ENCODE measurements at places on chromosomes 16 and 17. TPM values are rescaled to one million over a fixed set of nuclear protein-coding genes. Genes with fewer than 3 reads are reported as not detected.

USH1G gene
- not detected for total RNA-seq

FAM20A gene
- not detected for total RNA-seq

HOXB6 gene
- total RNA-seq, result 48.2 TPM

CLDN9 gene
- total RNA-seq, result not detected

CMC2 gene
- total RNA-seq, result 56.7 TPM

DNA sequence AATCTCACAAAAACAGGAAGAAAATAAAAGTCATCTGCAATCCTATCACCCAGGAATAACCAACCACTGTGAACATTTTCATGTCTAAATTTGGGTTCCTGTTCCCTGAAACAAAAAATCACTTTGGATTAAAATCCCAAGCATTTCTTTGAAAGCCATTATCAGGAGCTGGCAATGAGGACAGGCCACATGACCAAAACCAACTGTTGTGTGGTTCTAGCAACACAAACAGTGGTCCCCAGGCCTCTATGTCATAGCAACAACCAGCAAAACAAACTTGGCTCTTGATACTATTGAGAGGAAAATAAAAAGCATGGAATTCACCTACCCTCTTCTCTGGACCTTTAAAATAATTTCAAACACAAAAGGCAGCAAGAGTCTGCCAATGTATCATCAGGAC, 252.5 kb downstream of the SLC39A11 start:
- DNase-seq, result no peak

DNA sequence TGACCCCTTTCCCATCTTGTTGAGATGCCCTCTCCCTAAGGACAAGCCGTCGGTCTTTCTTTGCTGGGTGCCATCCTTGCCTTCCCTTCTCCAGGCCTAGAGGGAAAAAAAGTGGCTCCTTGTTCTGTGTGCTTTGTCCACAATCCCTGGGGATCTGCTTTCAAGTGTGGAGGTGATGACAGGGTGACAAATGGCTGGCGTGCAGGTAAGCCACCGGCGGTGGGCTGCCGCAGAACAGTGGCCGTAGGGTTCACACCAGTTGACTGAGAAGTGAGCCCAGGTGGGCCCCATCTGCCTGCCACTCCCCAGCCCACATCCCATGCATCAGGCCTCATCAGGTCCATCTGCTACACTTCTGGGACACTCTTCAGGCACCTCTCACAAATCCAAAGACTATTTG, 11.4 kb upstream of the CALB2 start:
- DNase-seq, result no peak

- DNase-seq, result no peak
Observed at GRCh38 chr17:18988546-18989173, 15.9 kb downstream of the FAM83G start.

DNA sequence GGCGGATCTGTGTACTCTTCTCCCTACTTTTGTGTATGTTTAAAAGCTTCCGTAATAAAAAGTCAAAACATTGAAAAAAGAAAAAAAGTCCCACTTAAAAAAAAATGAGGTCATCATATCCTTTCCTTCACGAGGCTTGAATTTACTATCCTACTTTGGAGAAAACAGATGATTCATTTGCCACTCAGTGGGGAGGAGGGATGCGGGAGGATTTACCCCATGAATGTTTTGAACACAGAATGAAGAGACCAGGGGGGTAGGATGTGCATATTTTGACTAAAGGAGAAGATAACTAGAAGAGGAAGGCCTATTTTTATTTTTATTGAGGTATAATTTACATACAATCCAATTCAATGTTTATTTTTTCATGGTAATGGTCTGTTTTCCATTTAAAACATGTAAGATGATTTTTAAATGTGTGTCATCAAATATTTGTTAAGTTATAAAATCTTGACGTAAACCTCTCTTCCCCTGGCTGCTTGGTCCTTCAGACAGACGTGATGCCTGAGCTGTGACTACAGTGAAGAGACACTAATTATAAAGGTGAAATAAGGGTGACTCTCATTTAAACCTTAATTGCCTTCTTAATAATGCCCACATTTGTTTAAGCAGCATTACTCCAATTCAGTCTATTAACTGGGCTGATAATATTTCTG, 135.4 kb upstream of the AXIN2 start:
- no peak for DNase-seq

GRCh38 chr16:71565812-71566700, 10.8 kb downstream of the TAT start:
- no peak for DNase-seq

GRCh38 chr17:48527547-48527932, 3.3 kb downstream of the HOXB1 start:
- no peak for DNase-seq

DNA sequence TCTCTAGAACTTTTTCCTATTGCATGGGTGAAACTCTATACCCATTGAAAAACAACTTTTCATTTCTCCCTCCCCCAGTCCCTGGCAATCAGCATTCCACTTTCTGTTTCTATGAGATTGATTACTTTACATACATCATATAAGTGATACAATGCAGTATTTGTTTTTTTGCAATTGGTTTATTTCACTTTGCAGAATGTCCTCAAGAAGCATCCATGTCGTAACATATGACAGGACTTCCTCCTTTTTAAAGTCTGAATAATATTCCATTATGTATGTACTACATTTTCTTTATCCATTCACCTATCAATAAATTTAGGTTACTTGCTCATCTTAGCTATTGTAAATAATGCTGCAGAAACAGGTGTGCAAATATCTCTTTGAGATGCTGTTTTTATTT, 8.8 kb downstream of the IL21R start:
- DNase-seq, result no peak

- no peak for DNase-seq
Observed at GRCh38 chr17:40576113-40576740, 11.0 kb upstream of the CCR7 start.

- DNase-seq, result no peak
Observed at GRCh38 chr16:9665851-9666271, 516.4 kb downstream of the GRIN2A start.

DNA sequence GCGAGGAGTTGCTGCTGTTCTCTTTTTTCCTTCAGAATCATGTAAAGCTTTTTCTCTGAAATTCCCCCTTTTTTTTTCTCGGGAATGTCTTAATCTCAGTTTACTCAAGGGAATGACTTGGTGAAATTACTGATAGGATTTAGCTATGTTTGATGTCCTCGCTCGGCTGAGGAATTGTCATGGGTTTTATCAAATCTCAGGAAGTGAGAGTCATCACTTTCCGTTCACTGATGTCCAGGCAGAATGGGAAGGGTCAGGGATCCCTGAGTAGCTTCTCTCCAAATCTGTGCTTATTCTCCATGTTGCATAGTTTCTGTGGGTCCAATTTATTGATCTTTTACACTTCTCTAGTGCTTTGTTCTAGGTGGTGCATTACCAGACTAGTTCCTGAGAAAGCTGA, 6.3 kb downstream of the IGSF6 start:
- DNase-seq, result no peak

GRCh38 chr17:3590231-3590630, 19.0 kb downstream of the TRPV1 start:
- DNase-seq, result no peak

DNA sequence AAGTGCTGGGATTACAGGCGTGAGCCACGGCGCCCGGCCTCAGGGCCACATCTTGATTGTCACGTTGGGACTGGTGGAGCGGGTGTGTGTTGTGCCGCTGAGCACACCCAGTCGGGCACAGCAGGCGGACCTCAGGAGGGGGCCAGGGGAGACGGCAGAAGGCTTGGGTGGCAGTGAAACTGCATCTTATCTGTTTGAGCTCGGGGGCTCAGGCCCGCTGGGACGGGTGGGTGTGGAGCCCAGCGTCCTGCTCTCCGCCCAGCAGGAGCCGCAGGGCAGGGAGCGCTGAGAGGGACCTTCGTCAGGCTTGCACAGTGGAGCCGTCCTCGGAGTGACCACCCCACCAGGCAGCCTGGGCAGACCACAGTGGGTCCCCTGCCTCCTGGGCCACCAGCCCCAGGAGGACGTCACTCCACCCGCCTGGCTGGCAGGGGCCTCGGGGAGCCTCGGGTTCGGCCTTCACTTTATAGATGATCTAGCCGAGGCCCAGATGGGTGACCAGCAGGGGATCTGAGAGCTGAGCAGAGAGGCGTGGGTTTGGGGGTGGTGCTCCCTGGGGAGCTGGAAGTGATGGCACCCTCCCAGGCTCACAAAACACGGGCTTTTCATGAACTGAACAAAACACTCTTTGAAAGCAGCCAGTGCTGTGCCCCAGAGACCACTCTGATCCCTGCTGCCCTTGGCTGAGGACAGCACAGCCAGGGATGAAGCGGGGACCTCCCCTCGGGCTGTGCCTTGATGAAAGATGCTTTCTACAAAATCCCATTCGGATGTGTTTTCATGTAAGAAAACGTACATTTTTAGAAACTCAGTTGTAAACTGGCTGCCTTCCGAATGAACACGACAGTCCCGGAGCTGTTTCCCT, 181.1 kb downstream of the SEC14L1 start:
- no peak for DNase-seq

DNA sequence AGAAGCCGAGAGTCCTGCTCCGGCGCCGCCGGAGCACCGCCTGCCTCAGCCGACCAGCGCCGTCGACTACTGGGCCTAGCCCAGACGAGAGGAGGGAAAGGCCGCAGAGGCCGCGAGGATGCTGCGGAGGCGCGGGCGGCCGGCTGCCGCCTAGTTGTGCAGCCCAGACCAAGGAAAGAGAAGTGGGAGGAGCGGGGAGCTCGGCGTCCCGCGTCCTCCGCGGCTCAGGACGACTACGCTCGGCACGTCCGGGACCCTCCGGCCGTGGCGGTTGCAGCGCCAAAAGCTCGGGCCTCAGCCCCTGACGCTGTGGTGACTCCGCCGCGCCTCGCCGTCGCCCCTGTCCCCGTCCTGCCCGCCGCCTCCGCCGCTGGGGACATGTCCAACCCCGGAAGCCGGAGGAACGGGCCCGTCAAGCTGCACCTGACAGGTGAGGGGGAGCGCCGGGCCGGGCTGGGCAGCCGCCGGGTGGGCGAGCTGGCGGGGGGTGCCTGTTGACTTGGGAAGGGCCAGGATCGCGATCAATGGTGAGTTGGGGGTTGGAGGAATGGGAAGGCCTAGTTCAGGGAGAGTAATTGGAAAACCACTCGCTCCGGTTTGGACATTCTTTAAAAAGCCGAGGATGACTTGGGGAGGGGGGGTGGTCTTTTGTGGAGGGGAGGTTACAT, 37.7 kb downstream of the RNF135 start:
- no peak for DNase-seq

- DNase-seq, result no peak
Observed at GRCh38 chr17:61495161-61495857, 43.1 kb downstream of the TBX4 start.

DNA sequence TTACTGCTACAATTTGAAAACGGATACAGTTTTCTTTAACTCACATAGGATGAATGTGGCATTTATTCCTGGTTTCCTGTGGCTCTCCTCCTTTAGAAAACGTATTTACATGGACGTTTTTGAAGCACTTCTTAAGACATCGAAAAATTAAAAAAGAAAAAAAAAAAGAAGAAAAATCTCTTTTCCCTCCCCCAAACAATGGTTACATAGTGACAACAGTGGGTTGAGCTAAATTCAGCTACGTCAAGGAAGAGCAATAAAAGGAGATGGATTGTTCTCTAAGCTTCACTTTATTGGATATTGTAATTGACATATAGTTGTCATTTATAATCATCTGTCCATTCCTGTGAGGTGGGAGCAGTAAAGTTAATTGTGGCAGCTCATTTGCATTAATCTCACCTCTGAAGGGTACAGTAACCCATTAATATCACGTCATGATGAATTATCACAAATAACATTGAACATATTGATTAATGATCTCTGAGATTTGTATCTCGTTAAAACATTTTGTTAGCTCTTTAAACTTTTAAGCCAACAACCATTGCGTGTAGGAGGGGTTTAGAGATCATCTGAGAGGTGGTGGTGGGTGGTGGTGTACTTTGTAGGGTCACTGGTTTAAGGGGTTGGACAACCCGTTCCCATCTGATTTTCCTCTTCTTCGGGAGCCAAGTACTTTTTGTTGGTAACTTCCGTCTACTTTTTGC, 184.2 kb downstream of the WWOX start:
- no peak for DNase-seq

DNA sequence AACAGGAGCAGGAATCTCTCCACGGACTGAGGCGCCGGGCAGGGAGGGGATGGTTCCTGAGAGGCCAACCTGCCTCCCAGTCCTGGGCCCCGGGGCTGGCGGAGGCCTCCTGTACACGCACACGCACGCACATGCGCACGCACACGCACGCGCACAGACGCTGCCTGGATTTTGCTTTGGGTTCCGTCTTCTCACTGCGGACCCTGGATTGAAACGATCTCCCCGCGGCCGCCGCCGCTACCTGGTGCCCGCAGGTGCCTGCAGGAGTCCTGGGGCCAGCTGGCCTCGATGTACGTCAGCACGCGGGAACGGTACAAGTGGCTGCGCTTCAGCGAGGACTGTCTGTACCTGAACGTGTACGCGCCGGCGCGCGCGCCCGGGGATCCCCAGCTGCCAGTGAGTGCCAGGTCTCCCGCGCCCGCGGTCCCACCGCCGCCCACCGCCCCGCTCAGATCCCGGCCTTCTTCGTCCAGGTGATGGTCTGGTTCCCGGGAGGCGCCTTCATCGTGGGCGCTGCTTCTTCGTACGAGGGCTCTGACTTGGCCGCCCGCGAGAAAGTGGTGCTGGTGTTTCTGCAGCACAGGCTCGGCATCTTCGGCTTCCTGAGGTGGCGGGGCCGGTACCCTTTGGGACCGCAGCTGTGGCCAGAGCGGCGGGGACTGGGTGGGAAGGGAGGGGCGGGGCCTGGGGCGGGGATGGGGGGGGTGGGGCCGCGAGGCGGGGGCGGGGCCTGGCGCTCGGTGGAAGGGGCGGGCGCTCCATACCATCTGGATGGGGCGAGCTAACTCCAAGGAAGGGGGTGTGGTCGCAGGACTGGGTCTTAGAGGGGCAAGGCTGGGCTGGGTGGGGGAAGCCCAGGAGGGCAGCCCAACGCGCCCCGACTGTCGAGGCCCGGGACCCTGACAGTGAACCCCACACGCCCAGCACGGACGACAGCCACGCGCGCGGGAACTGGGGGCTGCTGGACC, 12.3 kb downstream of the CES4A start:
- no peak for DNase-seq

DNA sequence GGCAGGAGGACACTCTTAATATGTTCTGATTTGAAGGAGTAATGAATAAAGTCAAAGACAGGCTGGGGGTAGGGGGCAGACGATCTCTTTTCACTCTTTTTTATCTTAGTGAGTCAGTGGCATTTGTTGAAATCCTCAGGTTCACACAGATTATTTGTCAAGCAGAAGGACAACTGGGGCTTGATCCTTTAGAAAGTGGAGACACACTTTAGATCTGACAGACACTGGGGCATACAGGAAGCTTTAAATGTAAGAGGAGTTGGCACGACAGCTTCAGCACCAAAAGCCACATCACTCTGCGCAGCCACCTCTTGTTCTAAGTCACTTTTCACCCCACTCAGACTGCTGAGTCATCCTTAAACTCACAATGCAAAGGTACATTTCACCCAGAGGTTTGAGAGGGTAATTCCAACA, 121.5 kb downstream of the STXBP4 start:
- no peak for DNase-seq

DNA sequence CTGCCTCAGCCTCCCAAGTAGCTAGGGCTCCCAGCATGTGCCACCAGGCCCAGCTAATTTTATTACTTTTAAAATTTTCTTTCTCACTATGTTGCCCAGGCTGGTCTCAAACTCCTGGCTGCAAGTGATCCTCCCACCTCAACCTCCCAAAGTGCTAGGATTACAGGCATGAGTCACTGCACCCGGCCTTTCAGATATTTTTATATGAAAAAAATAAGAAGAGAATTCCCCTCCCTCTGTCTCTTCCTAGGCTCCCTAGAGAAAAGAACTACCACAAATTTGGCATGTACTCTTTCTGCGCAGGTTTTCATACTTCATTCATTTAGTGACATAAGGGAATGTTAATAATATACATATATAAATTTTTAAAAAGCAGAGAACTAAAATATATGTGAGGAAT, 21.7 kb upstream of the SMURF2 start:
- DNase-seq, result no peak
